ENCODE measurements at places on chromosomes 5 and 9.

GRCh38 chr9:135032041-135032835 lies 55.2 kb upstream of the OLFM1 start:
- no peak for DNase-seq

DNA sequence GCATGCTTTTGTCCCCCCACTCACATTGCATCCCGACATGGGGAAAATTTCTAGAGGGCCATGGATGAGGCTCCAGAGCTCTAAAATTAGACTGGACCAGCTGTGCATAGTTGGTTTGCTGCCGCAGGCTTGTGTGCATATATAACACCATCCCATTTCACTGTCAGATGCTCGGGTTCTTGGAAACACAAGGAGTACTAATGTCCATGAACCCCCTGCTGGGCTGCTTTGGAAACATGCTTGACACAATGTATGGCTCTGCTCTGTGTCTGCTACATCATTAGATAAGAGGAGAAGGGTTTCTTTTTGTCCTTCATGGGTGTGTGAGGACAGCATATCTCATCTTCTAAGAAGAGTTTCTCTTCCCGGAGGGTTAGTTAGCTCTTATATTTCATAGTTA lies 292.1 kb upstream of the RORB start:
- DNase-seq: no peak

DNA sequence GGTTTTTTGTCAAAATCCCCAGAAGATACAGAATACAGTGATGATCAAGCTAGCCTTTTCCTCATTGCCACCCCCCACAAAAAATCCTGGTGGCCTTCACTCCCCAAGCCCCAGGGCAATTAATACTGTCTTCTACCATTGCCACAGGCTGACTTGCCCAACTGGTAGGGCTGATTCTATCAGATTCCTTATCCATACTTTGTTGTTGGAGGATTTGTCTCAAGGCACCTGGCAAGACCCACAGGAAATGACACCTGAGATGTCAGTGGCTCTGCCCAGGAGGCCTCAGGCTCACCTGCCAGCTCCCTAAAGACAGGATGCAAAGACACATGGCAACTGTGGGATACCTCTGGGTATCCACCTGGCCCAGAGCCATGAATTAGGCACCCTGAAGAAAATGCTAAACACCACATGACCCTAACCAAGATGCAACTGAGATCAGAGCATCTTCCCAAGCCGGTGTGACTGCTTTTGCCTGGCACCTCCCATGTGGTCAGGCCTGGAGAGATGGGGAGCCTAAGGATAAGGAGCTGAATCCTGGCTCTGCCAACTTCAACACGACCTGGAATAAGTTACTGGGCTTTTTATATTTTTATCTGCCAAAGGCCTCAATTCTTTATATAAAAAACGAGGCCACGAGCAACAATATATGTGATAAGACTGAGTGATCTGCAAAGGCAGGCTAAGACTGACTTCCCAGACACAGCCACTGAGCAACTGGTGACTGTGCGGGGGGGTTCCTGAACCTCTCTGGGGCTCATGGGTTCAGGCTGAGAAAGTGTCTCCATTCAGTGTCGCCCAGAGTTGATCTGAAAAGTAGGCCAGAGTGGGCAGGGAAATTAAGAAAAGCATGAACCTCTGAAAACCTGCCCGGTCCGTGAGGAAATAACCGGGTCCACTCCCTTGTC lies 944 bp downstream of the ATOX1 start:
- DNase-seq: peak; percentile 19

- no peak for DNase-seq
These were observed 8.4 kb downstream of the EEIG1 start for GRCh38 chr9:127972236-127972871.

DNA sequence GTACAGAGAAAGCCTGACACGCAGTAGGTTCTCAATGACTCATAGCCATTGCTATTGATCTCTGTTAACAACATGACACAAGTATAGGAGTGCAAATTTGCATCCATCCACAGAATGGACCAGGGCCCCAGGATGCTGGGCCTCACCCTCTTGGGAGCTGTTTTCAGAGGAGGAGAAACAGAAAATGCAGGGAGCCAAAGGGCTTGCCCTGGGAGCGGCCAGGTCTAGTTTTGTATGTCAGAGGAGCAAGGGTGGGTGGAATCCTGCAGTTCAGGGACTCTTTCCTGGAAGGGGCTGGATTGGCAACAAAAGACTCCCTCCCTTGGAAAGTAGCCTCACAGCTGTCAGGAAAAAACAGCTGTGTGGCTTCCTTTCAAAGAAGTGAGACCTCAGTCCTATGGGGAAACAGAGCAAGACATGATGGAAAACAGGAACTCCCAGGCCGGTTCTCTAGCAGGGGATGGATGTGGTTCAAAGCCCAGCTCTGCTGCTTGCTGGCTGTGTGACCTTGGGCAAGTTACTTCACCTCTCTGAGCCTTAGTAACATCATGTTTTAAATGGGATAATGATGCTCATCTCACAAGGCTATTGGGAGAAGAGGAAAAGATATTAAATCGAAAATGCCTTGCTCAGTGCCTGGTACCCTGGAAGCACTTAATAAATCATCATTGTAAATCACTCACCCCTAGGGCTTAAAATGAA lies 50.5 kb upstream of the SH3PXD2B start:
- DNase-seq: no peak

DNA sequence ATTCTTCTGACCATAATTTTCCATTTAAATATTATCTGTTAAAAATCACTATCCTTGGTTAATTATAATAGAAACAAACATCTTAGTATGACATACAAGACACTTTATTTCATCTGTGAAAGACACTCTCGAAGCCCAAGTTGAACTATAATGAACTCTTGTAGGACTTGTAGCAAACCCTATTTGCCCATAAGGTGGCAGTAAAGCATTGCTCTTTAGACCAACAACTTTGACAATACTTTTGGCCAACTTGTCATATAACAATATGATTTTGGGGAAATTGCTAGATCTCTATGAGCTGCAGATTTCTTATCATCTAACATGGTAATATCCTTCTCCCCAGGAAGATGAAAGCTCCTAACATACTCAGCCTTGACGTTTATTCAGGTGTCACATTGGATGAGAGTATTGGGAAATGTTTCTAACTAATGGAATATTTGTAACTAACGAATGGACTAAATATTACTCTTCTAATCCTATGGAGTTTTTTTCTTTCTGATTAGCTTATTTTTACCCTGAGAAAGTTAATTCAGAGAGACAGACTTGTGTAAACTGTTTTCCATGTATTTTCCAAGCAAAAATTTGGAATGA lies 11.0 kb downstream of the SPINK14 start:
- no peak for DNase-seq

- DNase-seq: no peak
These were observed 2.7 kb downstream of the CCL27 start for GRCh38 chr9:34659592-34660253.

GRCh38 chr9:87644659-87645058 lies 81.3 kb upstream of the CTSL start:
- DNase-seq: no peak

DNA sequence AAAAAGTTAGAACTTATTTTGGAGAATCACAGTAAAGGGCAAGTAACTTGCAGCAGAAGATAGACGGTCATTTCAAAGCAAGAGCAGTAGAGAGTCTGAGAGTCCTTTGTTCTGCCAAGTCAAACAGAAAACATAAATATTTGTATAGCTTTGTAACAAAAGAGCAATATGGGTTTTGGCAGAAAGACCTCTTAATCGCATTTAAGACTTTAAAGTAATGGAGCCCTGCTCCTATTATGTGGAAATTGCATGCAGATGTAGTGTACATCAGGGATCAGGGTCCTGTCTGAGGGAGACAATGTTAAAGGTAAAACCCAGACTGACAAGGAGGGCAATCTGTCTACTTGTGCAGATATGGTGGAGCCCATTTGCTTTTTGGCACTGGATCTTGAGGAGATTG lies 87.2 kb downstream of the PGM5 start:
- no peak for DNase-seq

DNA sequence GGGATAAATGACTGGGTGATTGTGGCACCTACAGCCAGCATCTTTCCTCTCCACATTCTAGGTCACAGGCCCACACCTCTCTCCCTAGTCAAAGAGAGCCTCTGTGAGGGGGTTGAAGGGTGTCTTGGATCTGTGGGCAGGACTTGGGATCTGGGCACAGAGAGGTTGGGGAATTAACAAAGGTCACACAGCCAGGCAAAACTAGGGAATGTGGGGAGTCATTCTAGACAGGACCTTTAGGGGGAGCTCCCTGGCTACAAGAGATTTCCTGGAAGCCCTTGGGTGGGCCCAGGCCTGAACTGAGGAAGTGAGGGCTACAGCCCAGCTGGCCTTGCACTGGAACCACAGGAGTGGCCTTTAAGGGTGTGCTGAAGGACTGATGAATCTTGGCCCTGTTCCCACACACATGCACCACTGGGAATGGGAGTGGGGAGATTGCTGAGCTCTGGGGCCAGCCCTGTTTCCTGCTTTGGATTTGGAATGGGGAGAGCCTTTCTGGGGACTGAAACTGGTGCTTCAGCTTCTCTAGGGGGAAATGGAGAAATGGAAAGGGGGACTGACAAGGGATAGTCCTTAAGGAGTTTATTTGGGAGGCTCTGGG lies 12.4 kb upstream of the CXXC5 start:
- DNase-seq: no peak

DNA sequence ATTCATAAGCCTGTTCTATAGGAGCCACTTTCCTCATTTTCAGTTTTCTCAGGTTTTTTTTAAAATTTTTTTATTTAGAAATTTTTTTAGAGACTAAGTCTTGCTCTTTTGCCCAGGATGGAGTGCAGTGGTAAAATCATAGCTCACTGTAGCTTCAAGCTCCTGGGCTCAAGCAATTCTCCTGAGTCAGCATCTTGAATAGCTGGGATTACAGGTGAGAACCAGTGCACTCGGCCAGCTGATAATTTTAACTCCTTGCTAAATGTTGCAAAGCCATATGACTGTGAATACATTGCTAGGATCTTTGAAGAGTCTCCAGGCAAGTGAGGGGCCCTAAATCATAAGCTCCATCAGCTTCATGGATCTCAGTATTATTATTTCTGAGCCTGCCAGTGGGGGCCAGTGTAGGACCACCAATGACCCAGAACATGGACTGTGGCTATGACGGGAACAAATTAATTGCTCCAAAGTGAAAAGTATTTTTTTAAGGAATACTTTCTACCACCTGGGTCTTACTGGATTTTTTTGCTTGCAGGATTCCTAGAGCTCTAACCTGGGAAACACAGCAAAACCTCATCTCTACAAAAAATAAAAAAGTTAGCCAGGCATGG lies 5.7 kb upstream of the GAPVD1 start:
- DNase-seq: no peak

DNA sequence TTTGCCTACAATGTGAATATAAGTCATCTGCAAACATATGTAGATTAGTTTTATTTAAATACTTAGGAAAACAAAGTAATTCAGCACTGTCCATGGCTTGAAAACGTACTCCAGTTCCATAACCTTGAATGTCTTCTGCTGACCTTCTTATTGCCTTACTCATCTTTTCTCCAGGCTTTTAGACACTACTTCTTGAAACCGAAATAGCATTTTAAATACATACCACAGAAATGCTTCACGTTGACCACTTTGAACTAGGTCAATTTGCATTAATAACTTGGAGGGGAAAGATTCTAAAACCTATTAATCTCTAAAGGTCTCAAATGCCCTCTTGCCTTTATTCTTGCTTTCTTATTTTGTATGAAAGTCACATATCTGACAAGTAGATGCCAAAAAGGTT lies 995.4 kb upstream of the ACO1 start:
- DNase-seq: no peak

DNA sequence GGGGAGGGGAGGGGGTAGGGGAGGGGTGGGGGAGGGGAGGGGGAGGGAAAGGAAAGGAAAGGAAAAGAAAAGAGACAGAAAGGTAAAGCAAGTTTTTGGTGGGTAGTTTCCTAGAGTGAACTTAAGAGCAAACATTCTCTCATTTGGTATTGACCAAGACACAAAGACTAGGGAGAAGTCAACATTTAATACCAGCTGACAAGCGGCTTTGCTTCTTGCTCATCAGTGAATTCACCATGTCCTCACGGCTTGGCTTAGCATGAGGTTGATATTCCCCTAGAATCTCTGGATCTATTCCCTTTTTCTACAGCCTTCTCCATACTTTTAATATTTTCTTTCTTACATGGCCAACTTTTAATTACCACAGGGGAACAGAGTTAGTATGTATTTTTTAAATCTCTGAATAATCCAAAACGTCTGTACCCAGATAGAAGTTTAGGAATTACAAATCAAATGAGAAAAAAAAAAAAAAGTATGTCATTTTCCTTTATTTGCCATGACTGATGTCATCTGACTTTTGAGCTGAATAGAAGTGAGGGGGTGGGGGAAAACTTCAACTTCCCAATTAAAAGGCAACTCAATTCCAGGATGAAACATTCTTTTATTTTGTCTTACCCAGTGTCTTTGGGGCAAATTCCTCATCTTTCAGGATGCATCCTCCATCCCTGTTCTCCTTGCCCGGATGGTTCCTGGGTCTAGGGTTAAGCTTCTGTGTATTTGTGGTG lies 40.1 kb upstream of the GLIS3 start:
- DNase-seq: no peak

DNA sequence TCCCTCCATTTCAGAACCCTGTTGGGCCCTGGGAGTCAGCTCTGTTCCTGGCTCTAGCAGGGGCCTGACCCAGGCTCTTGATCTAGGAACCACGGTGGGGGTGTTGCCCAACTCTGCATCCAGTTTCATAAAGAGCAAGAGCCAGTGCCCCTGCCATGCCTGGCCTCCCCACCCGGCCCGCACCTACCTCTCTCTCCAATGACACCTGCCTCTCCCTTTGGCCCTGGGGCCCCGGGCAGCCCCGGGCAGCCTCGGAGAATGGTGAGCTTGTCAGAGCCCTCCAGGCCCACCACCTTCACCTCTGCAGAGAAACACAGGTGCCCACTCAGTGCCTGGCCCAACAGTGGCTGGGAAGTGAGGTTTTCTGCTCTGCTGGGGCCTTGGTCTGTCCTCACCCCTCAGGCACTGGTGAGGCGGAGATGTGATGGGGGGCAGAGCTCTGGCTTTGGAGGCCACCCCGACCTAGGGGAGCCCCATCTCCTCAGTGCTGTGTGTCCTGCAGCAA lies 1.5 kb downstream of the FCN1 start:
- DNase-seq: no peak

- no peak for DNase-seq
These were observed 66.3 kb downstream of the RCL1 start for GRCh38 chr9:4859035-4859434.

DNA sequence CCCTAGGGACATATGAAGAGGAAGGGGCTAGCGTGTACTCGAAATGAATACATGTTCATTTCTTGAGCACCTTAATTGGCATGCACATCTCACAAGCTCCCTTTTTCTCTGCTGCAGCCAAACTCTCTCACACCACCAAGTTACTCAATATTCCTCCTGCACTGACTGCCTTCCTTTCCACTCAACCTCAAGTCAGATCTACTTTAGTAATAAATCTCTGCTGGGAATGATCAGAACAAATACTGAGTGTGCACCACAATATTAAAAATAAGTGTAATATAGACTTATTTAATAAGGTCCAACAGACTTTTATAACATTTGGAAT lies 995.8 kb upstream of the WWC1 start:
- DNase-seq: no peak

- DNase-seq: no peak
These were observed 74.1 kb upstream of the SYK start for GRCh38 chr9:90727488-90727887.

GRCh38 chr5:96207420-96207819 lies 225.6 kb downstream of the PCSK1 start:
- DNase-seq: no peak
